ENCODE measurements at places on chromosomes 2 and 18.

GRCh38 chr2:40851661-40852060 is 399.8 kb upstream of the SLC8A1 start:
- H3K27me3 ChIP-seq, result no peaks in the 10 kb centered on the region
- no peaks in the 10 kb centered on the region for H3K4me1 ChIP-seq
- H3K4me3 ChIP-seq, result no peak overlapping the region
- DNase-seq, result no peak
- no peaks in the 10 kb centered on the region for H3K36me3 ChIP-seq
- H3K27ac ChIP-seq, result no peak overlapping the region

- H3K27me3 ChIP-seq, result no peaks in the 10 kb centered on the region
- no peak overlapping the region for H3K4me3 ChIP-seq
- no peaks in the 10 kb centered on the region for H3K4me1 ChIP-seq
- no peaks in the 10 kb centered on the region for H3K36me3 ChIP-seq
These were observed 23.0 kb downstream of the EMX1 start for GRCh38 chr2:72940361-72940760.

DNA sequence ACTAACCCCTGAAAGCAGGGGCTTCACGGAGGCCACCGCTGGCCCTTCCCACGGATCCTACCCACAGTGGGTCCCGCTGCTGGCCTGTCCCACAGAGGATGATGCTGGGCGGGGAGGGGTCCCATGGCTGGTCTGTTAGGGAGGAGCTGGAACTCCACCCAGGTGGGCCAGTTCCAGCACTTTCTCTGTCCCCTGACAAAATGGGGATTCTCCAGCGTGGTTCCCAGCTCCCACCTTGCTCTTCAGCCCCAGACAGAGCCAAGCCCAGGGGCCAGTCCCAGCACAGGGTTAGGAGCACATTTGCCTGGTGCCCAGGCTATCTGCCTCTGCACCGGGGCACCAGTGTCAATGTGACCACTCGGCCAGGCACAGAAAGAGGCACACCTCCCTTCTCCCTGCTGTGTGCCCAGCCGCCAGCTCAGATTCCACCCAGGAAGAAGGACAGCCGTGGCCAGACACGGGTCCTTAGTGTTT is 50.0 kb downstream of the ANKMY1 start:
- peaks cover 8% of the 10 kb centered on the region for H3K36me3 ChIP-seq
- no peaks in the 10 kb centered on the region for H3K4me1 ChIP-seq
- no peaks in the 10 kb centered on the region for H3K27me3 ChIP-seq
- H3K4me3 ChIP-seq, result no peak overlapping the region
- H3K27ac ChIP-seq, result no peak overlapping the region

DNA sequence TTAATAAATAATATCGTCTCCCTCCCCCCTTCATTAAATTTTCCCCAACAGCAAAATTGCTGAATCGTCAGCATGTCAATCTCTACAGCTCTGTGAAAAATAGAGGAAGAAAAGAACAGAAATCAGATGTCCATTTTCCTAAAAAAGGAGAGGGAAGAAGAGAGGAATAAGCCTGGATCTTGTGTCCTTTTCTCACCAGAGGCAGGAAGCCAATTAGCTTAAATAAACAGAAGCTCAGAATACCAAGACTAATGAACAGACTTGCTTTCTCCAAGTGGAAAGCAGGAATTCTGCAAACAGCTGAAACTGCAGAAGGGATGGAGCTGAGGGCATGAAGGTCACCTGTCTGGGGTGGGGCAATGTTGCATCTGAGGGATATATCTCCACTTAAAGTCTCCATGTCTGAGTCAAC is 265.7 kb downstream of the CCDC85A start:
- no peaks in the 10 kb centered on the region for H3K36me3 ChIP-seq
- H3K4me1 ChIP-seq, result no peaks in the 10 kb centered on the region
- no peak for DNase-seq

GRCh38 chr2:76427452-76427851 is 716.7 kb upstream of the GCFC2 start:
- no peaks in the 10 kb centered on the region for H3K36me3 ChIP-seq
- H3K4me3 ChIP-seq, result no peak overlapping the region
- no peak overlapping the region for H3K27ac ChIP-seq
- H3K4me1 ChIP-seq, result no peaks in the 10 kb centered on the region
- H3K27me3 ChIP-seq, result no peaks in the 10 kb centered on the region

- H3K36me3 ChIP-seq, result no peaks in the 10 kb centered on the region
- H3K4me1 ChIP-seq, result no peaks in the 10 kb centered on the region
- H3K27me3 ChIP-seq, result no peaks in the 10 kb centered on the region
These were observed 1736.9 kb upstream of the CELF4 start for GRCh38 chr18:39302481-39302880.

- H3K27me3 ChIP-seq, result no peaks in the 10 kb centered on the region
- H3K36me3 ChIP-seq, result peaks cover 23% of the 10 kb centered on the region
- H3K4me1 ChIP-seq, result peaks cover 26% of the 10 kb centered on the region
- no peak overlapping the region for H3K27ac ChIP-seq
- no peak for DNase-seq
- no peak overlapping the region for H3K4me3 ChIP-seq
These were observed 16.7 kb upstream of the ADGRF3 start for GRCh38 chr2:26363323-26363722.

- H3K4me3 ChIP-seq, result peak overlapping the region; percentile 91
- H3K27me3 ChIP-seq, result no peaks in the 10 kb centered on the region
- H3K4me1 ChIP-seq, result peaks cover 32% of the 10 kb centered on the region
- DNase-seq, result no peak
- H3K36me3 ChIP-seq, result peaks cover 35% of the 10 kb centered on the region
- H3K27ac ChIP-seq, result peak overlapping the region; percentile 94
These were observed 503 bp downstream of the ZNF513 start for GRCh38 chr2:27379836-27380625.

GRCh38 chr2:30287190-30287840 is 56.0 kb downstream of the LBH start:
- no peaks in the 10 kb centered on the region for H3K27me3 ChIP-seq
- DNase-seq, result no peak
- peaks cover 1% of the 10 kb centered on the region for H3K36me3 ChIP-seq

DNA sequence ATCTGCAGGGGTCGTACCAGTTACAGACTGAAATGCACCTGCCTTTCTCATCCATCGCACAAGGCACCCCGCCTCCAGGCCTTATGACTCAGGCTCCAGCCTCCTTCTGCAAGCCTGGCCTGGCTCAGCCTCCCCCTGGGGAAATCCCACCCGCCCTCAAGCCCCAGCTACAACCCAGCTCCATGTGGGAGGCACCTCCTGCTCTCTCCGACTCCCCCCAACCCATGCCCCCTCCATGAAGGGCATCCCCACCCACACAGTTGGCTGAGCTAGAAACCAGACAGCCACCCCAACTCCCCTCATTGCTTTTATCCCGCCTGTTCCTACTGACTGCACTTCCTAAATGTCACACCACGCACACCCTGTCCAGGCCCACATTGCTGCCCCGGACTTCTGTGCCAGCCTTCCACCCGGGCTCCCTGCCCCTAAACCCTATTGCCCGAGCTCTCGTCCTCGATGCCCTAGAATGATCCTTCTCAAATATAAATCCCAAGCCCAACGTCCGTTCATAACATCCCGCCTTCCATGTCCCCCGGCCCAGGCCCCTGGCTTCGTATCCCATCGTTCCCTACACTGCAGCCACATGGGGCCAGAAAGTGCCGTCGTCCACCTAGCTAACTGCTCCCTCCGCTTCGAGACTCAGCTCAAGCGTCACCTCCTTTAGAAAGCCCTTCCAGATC is 9.9 kb downstream of the DNMT3A start:
- peak; percentile 75 for DNase-seq
- no peaks in the 10 kb centered on the region for H3K27me3 ChIP-seq
- peak overlapping the region; percentile 87 for H3K27ac ChIP-seq
- H3K4me3 ChIP-seq, result peak overlapping the region; percentile 32
- peaks cover 65% of the 10 kb centered on the region for H3K4me1 ChIP-seq
- H3K36me3 ChIP-seq, result peaks cover 24% of the 10 kb centered on the region

- peaks cover 31% of the 10 kb centered on the region for H3K4me1 ChIP-seq
- H3K4me3 ChIP-seq, result no peak overlapping the region
- peaks cover 45% of the 10 kb centered on the region for H3K36me3 ChIP-seq
- no peak for DNase-seq
- no peak overlapping the region for H3K27ac ChIP-seq
- H3K27me3 ChIP-seq, result no peaks in the 10 kb centered on the region
These were observed 100.6 kb downstream of the BABAM2 start for GRCh38 chr2:27991146-27991545.

- peak overlapping the region; percentile 97 for H3K27ac ChIP-seq
- DNase-seq, result no peak
- H3K27me3 ChIP-seq, result peaks cover 7% of the 10 kb centered on the region
These were observed 762 bp downstream of the VPS4B start for GRCh38 chr18:63421514-63421913.

DNA sequence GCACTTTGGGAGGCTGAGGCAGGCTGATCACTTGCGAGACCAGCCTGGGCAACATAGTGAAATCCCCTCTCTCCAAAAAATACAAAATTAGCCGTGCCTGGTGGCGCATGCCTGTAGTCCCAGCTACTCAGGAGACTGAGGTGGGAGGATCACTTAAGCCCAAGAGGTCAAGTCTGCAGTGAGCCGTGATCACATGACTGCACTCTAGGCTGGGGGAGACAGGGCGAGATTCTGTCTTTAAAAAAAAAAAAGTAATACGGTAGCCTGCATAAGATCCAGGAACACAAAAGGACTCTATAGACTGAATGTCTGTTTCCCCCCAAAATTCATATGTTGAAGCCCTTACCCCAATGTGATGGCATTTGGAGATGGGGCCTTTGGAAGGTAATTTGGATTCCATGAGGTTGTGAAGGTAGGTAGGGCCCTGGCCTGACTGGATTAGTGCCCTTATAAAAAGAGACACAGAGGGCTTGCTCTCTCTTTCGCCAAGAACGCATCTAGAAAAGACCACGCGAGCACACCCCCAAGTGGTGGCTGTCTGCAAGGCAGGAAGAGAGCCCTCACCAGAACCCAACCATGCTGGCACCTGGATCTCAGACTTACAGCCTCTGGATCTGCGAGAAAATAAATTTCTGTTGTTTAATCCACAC is 17.0 kb downstream of the MBOAT2 start:
- no peak overlapping the region for H3K27ac ChIP-seq
- H3K4me3 ChIP-seq, result no peak overlapping the region
- no peaks in the 10 kb centered on the region for H3K4me1 ChIP-seq
- H3K27me3 ChIP-seq, result peaks cover 4% of the 10 kb centered on the region

- DNase-seq, result no peak
- H3K27ac ChIP-seq, result no peak overlapping the region
- peaks cover 17% of the 10 kb centered on the region for H3K36me3 ChIP-seq
- H3K4me3 ChIP-seq, result no peak overlapping the region
- no peaks in the 10 kb centered on the region for H3K27me3 ChIP-seq
These were observed 306.5 kb upstream of the CYP26B1 start for GRCh38 chr2:72454189-72454588.

DNA sequence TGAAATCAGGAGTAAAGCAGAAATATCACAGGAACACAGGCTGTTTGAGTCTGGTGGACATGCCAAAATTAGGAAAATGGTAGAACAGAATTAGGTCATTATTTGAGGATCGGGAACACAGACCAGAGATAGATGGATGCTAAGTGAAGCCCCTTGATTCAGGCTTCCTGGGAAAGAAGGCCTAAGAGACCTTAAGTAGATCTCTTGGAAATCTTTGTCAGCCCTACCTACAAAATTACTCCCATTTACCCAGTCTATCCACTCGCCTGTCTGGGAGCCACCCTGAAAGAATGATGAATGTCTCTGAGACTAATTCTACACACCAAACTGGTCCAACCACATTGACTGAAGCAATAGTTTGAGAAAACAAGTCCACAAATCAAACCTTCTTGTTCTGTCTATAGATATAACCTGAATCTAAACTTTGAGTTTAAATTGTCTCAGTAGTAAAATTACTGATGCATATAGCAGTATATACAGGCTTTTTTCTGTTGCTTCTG is 36.6 kb upstream of the TANK start:
- no peak for DNase-seq
- no peaks in the 10 kb centered on the region for H3K27me3 ChIP-seq
- H3K4me3 ChIP-seq, result no peak overlapping the region
- H3K4me1 ChIP-seq, result peaks cover 11% of the 10 kb centered on the region
- H3K27ac ChIP-seq, result no peak overlapping the region

- H3K36me3 ChIP-seq, result peaks cover 2% of the 10 kb centered on the region
- peaks cover 4% of the 10 kb centered on the region for H3K27me3 ChIP-seq
- no peak overlapping the region for H3K27ac ChIP-seq
- no peaks in the 10 kb centered on the region for H3K4me1 ChIP-seq
These were observed 117.0 kb downstream of the CACNB4 start for GRCh38 chr2:151981886-151982285.
